ENCODE measurements at places on chromosomes 5 and 9.

GRCh38 chr5:42988568-42988967 is 51.6 kb downstream of the ANXA2R start:
- no peak for DNase-seq

- DNase-seq, result no peak
Observed at GRCh38 chr5:23994581-23995370, 487.4 kb downstream of the PRDM9 start.

DNA sequence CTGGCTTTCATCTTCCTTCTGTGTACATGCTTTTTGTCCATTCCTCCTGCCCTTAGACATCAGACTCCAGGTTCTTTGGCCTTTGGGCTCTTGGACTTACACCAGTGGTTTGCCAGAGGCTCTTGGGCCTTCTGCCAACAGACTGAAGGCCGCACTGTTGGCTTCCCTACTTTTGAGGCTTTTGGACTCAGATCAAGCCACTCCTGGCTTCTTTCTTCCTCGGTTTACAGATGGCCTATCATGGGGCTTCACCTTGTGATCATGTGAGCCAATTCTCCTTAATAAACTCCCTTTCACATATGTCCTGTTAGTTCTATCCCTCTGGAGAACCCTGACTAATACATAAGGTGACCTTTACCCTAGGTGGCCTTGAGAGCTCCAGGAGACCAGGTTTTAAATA is 189.1 kb upstream of the CCNG1 start:
- DNase-seq, result no peak

GRCh38 chr5:168162464-168162863 is 129.0 kb upstream of the WWC1 start:
- DNase-seq, result no peak

DNA sequence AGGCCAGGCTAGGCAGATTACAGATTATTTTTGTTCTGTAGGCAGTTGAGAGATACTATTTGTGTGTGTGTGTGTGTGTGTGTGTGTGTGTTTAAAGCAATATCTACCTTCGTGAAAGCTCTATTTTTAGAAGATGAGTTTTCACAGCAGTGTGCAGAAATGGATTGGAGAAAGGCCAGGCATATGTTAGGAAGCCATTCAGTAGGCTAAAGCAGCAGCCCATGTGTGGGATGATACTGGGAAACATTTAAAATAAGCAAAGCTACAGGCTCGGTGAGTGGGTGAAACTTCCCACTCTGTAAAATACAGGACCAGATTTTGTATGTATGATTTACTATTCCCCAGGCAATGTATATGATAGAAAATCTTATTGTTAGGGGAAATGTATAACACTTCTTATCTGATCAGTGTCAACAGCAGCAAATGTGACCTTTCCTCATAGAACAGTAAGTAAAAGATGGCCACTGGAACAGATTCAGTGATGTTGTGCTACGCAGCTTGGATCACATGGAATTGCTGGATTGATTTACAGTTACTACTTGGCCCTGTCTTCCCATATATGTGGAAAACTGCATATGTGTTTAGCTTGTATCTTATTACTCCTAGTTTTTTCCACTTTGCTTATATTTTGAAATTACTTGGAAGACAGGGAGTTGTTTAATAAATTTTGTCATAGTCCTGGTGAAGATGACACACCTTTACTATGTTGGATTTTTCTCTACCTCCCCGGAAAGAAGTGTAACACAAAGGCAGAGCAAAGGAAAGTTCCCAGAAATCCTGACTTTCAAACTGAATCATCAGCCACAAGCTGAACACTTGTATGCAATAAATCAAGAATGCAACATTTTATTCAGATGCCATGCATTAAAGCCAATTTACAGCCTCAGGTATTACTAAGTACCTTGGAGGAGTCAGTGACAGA is 1077.7 kb upstream of the SEMA6A start:
- no peak for DNase-seq

- no peak for DNase-seq
Observed at GRCh38 chr5:27377626-27378025, 339.2 kb upstream of the CDH9 start.

DNA sequence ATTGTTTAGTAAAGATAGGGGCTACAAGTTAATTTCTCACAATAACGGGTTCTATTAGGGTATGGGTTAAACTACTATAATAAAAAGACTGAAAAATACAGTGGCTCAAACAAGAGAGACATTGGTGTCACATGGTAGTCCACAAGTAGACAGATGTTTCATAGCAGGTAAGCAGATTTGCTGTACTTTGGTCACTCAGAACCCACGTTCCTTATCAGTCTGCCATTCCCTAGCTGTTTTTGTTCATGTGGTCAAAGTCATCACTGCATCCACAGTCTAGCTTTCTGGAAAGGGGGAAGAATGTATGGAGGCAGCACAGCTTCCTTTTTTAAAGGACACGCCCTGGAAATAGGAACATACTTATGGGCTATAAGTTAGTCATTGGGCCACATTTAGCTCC is 73.0 kb downstream of the SLC12A2 start:
- DNase-seq, result no peak

DNA sequence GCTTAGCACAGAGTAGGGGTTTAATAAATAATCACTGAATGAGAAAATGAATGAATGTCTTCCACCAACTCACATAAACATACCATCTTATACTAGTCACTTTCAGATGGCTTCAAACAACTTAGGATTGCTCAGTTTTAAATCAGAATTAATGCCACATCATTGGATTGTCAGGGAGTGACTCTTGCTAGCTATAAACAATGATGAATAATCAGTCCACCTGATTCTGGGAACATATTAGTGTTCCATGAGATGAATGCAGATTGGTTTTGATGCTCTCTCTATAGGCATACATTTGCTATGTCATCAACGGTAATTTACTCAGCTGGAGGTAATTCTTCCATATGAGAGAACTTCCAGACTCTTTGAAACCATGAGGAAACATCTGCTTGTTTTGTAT is 97.4 kb downstream of the CDH9 start:
- DNase-seq, result no peak

GRCh38 chr9:114186605-114187289 is 31.4 kb downstream of the COL27A1 start:
- no peak for DNase-seq

- DNase-seq, result no peak
Observed at GRCh38 chr9:37801287-37801850, 772 bp downstream of the DCAF10 start.

DNA sequence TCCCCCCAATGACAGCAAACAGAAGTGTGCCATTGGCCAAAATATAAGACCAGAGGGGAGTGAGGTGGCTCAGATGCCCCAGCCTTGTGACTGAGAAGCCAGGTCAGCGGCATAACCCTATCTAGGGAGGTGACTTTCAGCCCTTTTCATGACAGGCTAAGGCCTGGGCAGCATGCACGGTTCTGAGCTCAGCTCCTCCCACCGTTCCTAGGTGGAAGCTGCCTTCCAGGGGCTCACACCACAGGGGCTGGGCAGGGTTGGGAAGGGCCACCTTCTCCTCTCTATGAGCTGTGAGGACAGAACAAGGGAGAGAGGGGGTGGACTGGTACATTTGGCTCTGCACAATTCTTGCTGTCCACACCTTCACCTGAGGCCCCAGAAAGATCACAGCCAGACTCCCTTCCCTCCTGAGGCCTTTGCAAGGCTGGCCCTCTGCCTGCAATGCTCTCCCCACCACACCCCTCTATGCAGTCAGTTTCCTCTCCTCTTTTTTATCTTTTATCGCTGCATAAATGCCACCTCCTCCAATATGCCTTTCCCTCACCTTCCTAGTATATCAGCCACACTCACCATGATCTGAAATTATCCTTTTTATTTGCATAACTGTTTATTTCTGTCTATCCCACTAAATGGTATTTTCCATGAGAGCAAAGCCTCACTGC is 5.1 kb upstream of the EGR1 start:
- no peak for DNase-seq

- DNase-seq, result no peak
Observed at GRCh38 chr5:158877124-158877581, 222.6 kb downstream of the EBF1 start.

DNA sequence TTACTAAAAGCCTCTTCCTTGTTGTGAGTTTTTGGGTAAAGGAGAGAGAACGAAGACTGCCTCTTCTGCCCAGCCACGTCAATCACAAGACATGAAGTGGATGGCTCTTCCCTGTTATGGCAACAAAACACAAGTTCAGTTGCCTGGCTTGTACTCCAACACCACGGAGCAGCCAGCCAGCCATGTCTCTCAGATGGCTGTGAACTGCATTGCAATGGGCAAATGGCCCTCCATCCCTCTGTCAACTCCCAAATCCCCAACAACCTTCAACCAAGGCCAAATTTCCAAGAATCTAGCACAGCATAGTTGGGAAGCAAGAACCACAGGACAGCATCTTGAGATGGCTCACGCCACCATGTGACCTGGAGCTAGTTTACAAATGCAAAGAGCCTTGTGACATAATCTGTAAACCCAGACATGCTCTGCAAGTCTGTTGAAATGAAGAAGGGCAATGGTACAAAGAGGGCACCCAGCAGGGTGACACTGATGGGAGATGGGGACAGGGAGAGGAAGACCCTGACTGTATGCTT is 53.9 kb downstream of the ZNF366 start:
- no peak for DNase-seq

GRCh38 chr5:72507231-72507906 is at the start of gene ZNF366:
Gene ZNF366, minus strand, starts transcription at chr5:72507410. Its CDS starts 45,914 bp downstream, at chr5:72461496.
- no peak for DNase-seq

- no peak for DNase-seq
Observed at GRCh38 chr9:112866662-112867274, 23.9 kb downstream of the SLC46A2 start.

- no peak for DNase-seq
Observed at GRCh38 chr9:23774266-23774665, 51.8 kb downstream of the ELAVL2 start.

- no peak for DNase-seq
Observed at GRCh38 chr5:159319832-159320231, 10.5 kb downstream of the IL12B start.

- DNase-seq, result no peak
Observed at GRCh38 chr9:113857875-113858274, 18.2 kb upstream of the ZNF618 start.

GRCh38 chr9:113309204-113309813 is 6.1 kb upstream of the RNF183 start:
- DNase-seq, result no peak

GRCh38 chr5:39426746-39427105 is 1.9 kb upstream of the DAB2 start:
- no peak for DNase-seq

DNA sequence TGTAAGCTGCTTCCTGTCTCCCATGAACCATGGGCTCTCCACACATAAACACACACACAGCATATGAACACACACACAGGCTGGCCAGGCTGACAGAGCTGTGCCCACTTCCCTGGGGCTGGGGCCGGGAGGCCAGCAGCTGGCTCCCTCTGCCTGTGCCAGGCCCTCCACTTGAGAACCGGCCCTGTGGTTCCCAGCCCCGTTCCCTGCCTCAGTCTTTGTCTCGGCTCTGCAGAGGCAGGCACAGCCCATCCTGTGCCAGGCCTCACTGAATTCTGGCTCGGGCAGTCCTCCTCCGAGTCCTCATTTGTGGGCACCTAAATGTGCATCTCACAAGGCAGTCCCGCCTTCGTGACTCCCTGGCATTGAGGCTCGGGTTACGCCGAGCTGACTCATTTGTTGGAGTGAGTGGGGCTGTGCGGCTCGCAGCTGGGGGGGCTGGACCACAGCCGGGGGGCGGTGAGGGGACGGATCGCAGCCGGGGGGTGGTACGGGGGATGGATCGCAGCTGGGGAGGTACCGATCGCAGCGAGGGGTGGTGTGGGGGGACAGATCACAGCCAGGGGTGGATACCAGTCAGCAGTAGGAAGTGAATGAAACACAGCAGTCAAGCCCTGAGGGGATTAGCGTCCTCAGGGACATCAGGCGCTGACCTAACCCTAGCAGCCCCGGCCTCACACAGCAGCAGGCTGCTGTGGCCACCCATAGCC is 72.3 kb downstream of the PSMB7 start:
- DNase-seq, result no peak

DNA sequence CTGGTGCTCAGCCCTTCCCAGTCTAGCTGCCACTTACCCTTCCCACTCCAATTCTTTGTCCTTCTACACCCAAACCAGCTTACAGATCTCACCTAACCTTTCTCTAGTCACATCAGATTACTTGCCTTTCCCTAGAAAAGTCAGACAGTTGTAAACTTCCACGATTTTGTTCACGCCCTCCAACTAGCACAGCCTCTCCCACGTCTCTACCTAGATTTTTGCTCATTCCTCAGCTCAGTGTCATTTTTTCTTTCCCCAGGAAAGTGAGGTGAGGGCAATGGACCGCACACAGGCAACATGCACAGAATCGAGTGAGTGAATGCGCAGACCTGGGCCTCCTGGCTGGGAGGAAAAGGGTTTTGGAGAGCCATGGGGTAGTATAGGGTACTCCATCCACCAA is 20.9 kb upstream of the PRUNE2 start:
- DNase-seq, result no peak

DNA sequence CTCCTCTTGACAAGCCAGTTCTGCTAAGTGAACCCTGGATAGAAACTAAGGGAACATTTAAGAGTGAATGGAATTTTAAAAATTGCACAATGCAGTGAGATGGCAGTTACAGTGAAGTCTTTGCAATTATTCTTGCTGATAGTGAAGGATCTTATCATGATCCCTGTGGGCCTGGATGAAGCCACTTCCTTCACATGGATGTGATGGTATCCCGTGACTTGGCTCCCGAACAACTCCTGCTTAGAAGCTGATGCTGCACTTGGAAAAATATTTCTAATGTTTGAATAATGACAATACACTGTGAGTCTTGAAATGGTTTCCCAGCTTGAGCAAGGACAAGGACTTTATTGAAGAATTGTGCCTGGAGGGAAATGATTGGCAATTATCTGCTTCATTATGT is 49.2 kb upstream of the NTRK2 start:
- DNase-seq, result no peak

GRCh38 chr5:102969641-102970040 is 150.3 kb downstream of the GIN1 start:
- DNase-seq, result no peak

- DNase-seq, result no peak
Observed at GRCh38 chr5:159978358-159978757, 30.6 kb upstream of the TTC1 start.

DNA sequence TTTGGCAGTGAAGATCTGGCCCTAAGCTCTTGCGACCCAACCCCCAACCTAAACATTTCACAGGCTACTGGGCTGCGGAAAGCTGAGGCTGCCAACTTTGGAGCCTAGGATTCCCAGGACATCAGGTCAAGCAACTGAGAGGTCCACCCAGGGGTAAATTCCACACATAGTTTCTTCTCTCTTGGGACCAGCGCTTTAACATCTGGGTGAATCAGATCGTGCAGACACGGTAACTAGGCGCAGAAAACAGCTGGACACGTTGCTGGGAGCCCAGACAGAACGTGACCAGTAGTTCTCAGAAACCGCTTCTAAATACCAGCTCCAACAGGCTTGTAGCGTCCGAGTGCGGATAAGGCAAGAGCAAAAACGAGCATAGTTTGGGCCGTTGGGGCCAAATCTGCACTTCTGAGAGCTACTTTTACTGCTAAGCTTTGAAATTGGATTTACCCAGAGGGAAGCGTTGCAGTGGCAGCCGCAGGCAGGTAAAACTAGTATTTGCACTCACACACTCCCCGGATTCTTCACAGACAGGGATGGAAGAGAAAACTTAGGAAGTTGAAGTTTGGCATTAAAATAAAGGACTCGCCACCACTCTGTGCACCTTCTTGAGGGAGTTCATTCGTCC is 11.8 kb downstream of the ITGA1 start:
- DNase-seq, result no peak

Data from esophagus squamous epithelium (tissue), 5 donors.